ENCODE measurements at places on chromosomes 7 and 10.

- ATAC-seq = no peak
Measured at GRCh38 chr10:10878963-10879362, 138.7 kb upstream of the CELF2 start.

DNA sequence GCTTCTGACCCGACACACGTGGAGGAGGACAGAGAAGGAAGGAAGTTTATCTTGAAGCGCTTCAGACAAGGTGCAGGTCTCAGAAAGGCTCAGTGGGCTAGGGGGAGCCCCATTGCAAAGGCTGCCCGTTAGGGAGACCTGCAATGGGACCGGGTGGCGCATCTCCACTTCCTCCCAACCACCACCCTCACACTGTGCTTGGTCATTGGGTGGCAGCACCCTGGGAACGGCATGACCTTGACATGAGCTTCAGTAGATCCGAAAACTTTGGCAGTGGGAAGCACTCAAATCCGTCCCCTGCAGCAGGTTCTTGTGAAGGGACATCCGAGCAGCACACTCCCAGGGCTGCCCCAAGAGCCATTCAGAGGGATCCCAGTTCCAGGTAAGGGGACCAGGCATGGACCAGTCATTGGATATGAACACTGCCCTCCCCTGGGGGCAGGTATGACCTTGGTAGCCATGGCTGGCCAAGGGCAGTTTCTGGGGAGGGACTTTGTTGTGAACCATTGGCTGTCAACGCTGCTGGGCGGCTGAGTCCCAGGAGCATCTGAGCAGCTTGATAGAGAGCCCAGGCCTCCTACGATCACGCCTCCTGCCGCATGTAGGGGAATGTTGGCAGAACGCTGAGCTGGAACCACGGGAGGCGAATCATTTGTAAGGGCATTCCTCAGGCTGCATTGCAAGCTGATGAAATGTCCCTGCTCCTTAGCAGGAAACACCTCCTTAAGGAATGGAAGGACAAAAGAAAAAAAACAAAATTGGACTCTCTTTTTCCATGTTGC lies 31.7 kb downstream of the GALNTL5 start:
- ATAC-seq = no peak

GRCh38 chr10:113993489-113993991 lies 50.1 kb upstream of the ADRB1 start:
- no peak for ATAC-seq

- ATAC-seq = no peak
Measured at GRCh38 chr7:111820121-111820520, 257.8 kb upstream of the IMMP2L start.
